Inflammatory macrophage treated with lipopolysaccharide for 4 hours (primary cell): ENCODE measurements at places on chromosomes 16 and 17.

DNA sequence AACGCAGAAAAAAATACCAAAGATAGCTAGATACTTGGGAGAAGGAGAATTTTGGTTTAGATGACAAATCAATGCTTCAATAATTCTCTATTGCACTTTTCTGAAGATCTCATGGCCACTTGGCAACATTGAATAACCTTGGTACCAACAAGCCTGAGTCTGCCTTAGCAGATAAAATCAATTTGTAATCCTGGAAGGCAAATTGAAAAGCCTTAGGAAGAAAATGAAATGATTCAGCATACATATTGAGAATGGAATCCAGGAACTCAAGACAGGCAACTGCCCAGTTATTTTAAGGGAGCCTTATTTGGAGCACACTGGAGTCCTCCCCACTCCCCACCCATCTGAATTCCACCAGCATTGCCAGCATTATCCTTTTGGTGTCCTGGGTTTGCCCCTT lies 109.3 kb upstream of the SOX9 start:
- DNase-seq, result no peak

DNA sequence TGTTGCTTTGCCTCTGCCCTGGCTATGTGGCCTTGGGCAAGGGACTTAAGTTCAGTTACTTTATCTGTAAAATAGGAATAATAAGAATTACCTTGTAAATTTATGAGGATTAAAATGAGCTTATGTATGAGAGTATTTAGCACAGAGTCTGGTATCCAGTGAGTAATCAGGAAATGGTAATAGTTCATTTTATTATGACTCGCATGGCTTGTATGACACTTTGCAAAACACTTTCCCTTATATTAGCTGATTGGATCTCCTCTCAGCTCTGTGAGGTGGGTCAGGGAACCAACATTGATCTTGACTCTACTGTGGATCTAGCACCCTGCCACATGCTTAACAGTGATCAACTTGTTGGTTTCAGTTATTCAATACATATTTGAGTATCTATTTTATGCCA lies 8.3 kb upstream of the CDH3 start:
- no peak for DNase-seq

- no peak for DNase-seq
Observed at GRCh38 chr16:64375391-64375980, 746.4 kb downstream of the CDH11 start.

- DNase-seq, result peak; percentile 46
Observed at GRCh38 chr17:9016941-9017552, 4.3 kb upstream of the NTN1 start.

GRCh38 chr16:87236516-87237115 lies 80.6 kb downstream of the C16orf95 start:
- no peak for DNase-seq

- no peak for DNase-seq
Observed at GRCh38 chr16:80788027-80788426, 16.4 kb downstream of the CDYL2 start.

- DNase-seq, result peak; percentile 99
Observed at GRCh38 chr16:50093607-50094539, 28.1 kb downstream of the HEATR3 start.

DNA sequence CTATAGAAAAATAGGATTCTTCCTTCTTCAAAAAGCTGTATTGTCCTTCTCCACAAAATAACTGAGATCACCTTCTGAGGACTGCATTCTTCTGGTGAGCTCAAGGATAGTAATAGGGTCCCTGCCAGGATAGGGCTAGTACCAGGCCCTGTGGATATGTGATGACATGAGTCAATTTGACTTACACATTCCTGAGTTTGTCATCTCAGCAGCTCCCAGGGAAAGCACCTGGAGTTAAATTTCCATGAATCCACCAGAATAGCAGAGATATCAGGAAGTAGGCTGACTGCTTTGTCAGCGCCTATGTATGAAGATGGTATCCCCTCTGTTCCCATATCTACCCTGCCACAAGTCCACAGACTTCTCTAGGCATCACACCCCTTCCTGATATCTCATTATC lies 225.8 kb downstream of the PMP22 start:
- no peak for DNase-seq

GRCh38 chr17:77716289-77716926 lies 242.1 kb upstream of the TNRC6C start:
- no peak for DNase-seq

DNA sequence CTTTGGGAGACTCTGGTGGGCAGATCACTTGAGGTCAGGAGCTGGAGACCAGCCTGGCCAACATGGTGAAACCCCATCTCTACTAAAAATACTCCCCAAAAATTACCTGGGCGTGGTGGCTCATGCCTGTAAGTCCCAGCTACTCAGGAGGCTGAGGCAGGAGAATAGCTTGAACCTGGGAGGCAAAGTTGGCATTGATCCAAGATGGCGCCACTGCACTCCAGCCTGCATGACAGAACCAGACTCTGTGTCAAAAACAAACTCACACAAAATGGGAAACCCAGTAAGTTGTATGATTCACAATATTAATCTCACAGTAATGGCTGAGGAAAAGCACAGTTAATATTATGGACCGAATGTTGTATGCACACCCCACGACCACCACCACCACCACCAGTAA lies 24.3 kb downstream of the WSB1 start:
- DNase-seq, result no peak

DNA sequence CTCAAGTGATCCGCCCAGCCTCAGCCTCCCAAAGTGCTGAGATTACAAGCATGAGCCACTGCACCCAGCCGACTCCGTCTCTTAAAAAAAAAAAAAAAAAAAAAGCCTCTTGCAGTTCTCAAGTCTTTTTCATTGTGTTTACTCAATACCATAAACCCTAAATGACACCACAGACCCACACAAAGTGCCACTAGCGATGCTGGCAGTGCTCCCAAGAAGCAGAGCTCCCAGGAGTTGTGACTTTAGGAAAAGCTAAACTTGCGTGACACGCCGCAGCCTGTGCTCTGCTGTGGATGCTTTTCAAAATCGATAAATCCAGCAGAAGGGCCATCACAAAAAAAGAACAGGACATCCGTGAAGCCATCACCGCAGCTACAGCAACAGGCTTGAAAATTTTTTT lies 114.7 kb downstream of the ANKRD11 start:
- DNase-seq, result no peak

GRCh38 chr17:45332505-45332904 lies 15.7 kb upstream of the MAP3K14 start:
- DNase-seq, result no peak

DNA sequence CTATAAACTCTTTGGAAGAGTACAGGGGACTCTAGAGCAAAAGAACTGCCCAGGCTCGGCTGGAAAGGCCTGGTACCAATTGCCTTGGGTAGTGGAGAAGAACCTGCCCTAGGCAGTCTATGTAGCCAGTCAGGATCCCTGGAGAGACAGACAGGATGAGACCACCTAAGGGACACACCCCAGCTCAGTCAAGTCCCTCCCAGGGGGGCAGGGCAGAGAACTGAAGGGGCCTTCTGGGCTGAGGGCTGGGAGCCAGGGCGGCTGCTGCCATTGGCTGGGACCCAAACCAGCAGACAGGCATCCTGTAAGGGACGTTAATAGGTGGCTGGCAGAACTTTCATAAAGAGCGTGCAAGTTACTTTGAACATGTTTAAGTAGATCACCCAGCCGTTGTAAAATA lies 12.8 kb upstream of the SLC38A8 start:
- DNase-seq, result no peak

DNA sequence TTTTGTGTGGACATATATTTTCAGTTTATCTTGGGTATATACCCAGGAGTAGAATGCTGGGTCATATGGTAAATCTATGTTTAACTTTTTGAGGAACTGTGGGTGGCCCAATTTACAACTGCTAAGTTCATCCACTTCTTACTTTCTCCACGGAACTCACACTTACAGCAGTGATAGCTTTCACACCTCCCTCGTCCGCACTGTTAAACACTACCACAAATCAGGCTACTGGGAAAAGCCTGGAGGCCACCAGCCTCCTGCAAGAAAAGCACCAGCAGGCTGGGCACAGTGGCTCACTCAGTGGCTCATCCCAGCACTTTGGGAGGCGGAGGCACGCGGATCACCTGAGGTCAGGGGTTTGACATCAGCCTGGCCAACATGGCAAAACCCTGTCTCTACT lies 14.7 kb upstream of the ZG16 start:
- DNase-seq, result no peak

GRCh38 chr16:84740596-84741116 lies 40.9 kb downstream of the USP10 start:
- no peak for DNase-seq

- no peak for DNase-seq
Observed at GRCh38 chr16:27558932-27559331, 9.0 kb downstream of the KATNIP start.

DNA sequence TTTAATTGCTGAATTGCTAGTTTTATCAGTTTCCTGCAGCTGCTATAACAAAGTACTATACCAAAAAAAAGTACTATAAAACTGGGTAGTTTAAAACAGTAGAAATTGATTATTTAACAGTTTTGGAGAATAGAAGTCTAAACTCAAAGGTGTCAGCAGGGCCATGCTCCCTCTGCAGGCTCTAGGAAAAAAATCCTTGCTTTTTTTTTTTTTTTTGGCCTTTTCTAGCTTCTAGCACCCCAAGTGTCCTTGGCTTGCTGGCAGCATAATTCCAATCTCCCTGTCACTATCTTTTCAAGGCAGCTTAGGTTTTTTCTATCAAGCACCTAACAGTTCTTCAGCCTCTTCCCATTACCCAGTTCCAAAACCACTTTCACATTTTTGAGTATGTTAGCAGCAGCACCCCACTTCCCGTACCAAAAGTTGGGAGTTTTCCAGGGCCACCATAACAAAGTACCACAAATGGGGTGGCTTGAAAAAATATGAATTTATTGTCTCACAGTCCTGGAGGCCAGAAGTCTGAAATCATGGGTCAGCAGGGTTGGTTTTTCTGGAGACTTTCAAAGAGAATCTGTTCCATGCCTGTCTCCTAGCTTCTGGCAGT lies 37.4 kb downstream of the BPTF start:
- DNase-seq, result no peak

- DNase-seq, result peak; percentile 40
Observed at GRCh38 chr17:1275962-1276736, 3.3 kb upstream of the TRARG1 start.

DNA sequence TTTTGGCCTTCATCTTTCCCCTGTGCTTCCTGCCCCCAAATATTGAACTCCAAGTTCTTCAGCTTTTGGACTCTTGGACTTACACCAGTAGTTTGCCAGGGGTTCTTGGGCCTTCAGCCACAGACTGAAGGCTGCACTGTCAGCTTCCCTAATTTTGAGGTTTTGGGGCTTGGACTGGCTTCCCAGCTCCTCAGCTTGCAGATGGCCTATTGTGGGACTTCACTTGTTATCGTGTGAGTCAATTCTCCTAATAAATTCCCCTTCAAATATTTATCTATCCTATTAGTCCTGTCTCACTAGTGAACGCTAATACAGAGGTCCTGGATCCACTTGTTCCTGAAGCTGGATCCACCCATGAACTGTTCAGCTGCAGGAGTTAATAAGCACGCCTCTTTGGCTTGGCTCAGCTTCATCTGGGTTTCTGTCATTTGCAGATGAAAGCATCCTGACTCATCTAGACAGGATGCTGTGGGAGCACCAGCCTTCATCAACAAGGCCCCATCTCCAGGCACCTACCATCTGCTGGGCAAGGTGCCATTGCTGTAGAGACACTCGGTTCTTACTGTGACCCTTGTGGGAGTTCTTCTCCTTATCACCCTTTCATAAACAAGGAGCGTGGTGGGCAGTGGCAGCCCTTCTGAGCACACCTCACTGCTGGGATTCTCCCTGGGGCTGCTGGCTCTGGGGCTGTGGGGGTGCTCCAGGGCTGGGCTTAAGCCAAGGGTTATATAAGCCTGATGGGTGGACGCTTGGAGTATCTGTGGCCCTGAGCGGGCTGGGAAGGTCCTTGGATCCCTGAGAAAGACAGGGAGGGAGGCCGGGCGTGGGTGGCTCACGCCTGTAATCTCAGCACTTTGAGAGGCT lies 23.1 kb downstream of the LAT start:
- DNase-seq, result peak; percentile 54

- peak; percentile 74 for DNase-seq
Observed at GRCh38 chr17:47733047-47733673, at the start of gene TBX21. TSS of gene TBX21 (plus strand) at chr17:47733236. CDS start at chr17:47733455, 219 bp downstream.

GRCh38 chr16:2741168-2741567 lies 11.3 kb upstream of the SRRM2 start:
- DNase-seq, result no peak

DNA sequence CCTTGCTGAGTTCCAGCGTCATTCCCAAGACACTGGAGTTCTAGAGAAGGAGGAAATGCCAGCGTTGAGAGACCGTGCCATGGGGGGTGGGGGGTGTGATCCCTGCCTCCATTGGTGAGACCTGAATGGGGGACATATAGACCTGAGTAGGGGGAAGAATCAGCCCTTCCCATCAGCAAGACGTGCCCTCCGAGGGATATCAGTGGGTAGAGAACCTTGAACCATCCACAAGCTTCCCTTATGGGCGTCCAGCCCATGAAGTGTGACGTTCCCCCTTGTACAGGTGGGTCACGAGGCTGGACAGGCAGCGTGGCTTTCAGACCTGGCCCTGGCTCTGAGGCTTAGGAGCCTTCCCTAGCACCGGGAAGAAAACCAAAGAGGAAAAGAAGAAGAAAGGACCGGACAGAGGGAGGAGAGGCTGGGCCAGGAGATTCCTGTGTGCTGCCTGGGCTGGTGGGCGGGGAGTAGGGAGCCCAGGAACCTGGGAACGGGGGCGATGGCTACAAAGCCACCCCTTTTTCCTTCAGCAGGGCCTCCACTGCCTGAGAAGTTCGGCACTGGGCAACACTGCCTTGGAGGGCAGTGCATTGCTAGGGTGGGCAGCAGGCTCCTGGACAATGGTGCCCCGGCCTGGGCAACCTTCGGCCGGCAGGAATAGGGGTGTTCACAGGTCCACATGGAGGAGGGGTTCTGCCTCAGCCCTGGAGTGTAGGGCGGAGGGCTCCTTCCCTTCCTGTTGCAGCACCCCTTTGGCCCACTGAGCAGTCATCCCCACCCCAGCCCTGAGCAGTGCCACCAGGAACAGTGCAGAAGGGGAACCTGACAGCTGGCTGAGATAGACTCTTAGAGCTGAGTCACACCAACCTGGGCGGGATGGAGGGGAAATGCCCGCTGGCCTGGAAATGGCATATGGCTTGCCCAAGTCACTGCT lies 7.2 kb downstream of the RAB11FIP4 start:
- DNase-seq, result peak; percentile 48

- peak; percentile 75 for DNase-seq
Observed at GRCh38 chr16:71880176-71880575, 3.8 kb downstream of the ZNF821 start.

- DNase-seq, result no peak
Observed at GRCh38 chr16:47712276-47713224, 251.4 kb downstream of the PHKB start.

DNA sequence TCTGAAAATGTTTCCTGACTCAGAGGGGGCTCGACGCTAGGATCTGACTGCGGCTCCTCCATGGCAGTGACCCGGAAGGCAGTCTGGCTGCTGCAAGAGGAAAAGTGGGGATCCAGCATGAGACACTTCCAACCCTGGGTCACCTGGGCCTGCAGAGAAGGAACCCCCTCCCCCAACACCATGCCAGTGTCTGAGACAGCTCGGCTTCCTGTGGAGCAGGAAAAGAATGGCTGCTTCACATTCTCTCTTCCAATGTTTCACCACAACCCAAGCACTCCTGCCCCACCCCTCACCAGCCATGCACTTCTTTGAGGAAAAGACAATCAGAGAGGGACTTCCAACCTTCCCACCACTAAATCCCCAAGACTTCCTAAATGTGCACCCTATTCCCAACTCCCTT lies 10.8 kb downstream of the TP53 start:
- no peak for DNase-seq
